ENCODE measurements at places on chromosomes 2 and 18.

DNA sequence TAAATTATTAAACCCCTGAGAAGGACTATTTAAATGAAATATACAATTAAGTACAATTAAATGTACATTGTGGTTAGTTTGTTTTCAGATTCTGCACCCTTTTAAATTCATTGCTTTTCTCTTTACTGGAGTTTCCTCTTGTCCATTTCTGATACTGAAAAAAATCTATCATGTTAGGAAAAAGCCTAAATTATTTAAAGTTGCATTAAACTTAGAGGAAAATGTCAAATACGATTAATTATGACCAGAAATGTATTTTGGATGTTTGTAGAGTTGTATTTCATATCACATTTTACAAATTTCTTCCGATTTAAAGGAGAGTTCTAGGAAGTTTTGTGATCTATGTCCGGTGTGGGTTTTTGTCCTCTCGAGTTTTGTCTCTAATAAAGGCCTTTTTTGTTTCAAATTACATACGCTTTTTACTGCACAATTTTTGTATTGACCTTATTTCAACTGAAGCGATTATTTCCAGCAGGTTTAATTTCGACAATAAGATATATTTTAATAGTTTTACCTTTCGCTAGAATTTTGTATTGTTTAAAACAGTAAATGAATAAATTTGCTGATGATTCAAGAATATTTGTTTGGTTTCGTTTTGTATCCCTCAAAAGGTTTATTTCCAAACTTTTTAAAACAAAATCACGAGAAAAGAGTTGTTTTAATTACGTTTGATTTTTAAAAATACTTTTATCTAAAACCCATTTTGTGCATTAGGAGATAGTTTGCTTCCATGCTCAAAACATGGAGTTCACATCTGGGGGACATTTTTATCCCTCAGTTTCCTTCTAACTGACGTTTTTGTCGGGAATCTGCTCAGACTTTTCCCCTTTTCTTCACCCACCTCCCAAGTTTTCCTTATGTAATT, 3.3 kb upstream of the SATB2 start:
- DNase-seq, result no peak

DNA sequence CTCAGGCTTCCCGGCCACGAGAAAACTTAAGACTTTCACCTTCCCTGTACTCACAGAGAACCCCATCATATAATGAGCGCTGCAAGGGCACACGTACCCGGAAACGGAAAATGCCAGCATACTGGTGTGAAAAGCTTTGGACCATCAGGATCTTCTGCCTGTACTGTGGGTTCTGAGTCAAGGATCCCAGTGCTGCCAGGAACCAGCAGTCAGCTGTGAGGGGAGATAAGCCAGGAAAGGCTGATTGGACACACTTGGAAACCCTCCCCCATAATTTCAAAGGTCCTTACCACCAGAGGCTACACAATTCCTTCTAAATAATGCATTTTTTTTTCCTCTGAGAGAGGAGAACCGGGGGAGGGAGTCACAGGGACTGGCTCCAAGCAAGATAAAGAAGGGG, 31.4 kb downstream of the CAPN13 start:
- DNase-seq, result no peak

- DNase-seq, result no peak
These were observed 102.0 kb downstream of the HIBCH start for GRCh38 chr2:190217616-190218015.

DNA sequence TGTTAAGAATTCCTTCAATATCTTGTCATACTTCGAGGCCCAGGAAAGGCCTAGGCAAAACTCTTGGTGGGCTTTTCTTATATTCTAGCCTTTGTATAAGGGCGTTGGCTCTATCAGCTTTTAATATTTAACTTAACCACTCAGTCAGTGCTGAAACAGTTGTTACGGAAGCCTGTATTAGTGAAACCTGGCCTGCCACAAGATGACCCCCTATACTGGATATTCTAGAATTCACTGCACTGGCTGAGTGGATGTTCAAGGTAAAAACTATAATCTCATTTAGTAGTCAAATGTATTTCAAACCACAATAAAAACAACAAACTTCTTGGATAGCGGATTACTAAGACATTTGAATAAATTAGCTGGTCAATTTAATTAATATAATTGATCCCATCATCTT, 91.7 kb upstream of the HNMT start:
- DNase-seq, result no peak

GRCh38 chr2:240988146-240988545, 10.3 kb upstream of the SNED1 start:
- no peak for DNase-seq

Data from stimulated activated naive CD8-positive, alpha-beta T cell treated with anti-CD3 and anti-CD28 coated beads, Interleukin-15, Interleukin-2, amounts not matched to agents 100 U/mL and 50 U/mL, for 24 hours (primary cell).